ENCODE measurements at places on chromosomes 6 and 20. TPM values are rescaled to one million over a fixed set of nuclear protein-coding genes. Genes with fewer than 3 reads are reported as not detected.

SNPH gene
- total RNA-seq = 5.2 TPM

C6orf58 gene
- not detected for total RNA-seq

BRD2 gene
- 331 TPM for total RNA-seq

ASIP gene
- not detected for total RNA-seq

CABLES2 gene
- total RNA-seq = 21.9 TPM

LHFPL5 gene
- total RNA-seq = not detected

TREML2 gene
- total RNA-seq = 26.8 TPM

EFCAB8 gene
- total RNA-seq = 0.50 TPM

RCAN2 gene
- not detected for total RNA-seq

CFAP61 gene
- total RNA-seq = not detected

MOG gene
- not detected for total RNA-seq

PDYN gene
- total RNA-seq = not detected

LSM14B gene
- total RNA-seq = 38.6 TPM

DEFB132 gene
- not detected for total RNA-seq

CALHM6 gene
- total RNA-seq = 20.7 TPM

PRPH2 gene
- total RNA-seq = not detected

HCRTR2 gene
- total RNA-seq = not detected

FAM184A gene
- 3.8 TPM for total RNA-seq

DNMT3B gene
- total RNA-seq = 3.5 TPM

MROH8 gene
- 1.6 TPM for total RNA-seq

PCK1 gene
- total RNA-seq = not detected

LGSN gene
- total RNA-seq = not detected

TTK gene
- 31.6 TPM for total RNA-seq

PAK1IP1 gene
- total RNA-seq = 16.1 TPM

KHDC1L gene
- not detected for total RNA-seq

OPN5 gene
- total RNA-seq = not detected

CST1 gene
- total RNA-seq = not detected

GSTA1 gene
- total RNA-seq = not detected

CGA gene
- not detected for total RNA-seq

RAET1E gene
- not detected for total RNA-seq

C6orf52 gene
- total RNA-seq = 0.93 TPM

LINC00237 gene
- total RNA-seq = not detected

WFDC12 gene
- total RNA-seq = not detected

ZDHHC14 gene
- 6.8 TPM for total RNA-seq

ACTL10 gene
- 2.9 TPM for total RNA-seq

SESN1 gene
- 14.4 TPM for total RNA-seq

FNDC1 gene
- total RNA-seq = not detected

DUSP22 gene
- total RNA-seq = 26.1 TPM

PRDM13 gene
- total RNA-seq = not detected

ULBP1 gene
- total RNA-seq = 0.27 TPM

RGS17 gene
- total RNA-seq = not detected

INSM1 gene
- total RNA-seq = 0.05 TPM

BMP7 gene
- not detected for total RNA-seq

TSBP1 gene
- total RNA-seq = not detected

FAM83D gene
- 17.3 TPM for total RNA-seq

AP5S1 gene
- 15.7 TPM for total RNA-seq

GLP1R gene
- not detected for total RNA-seq

OPRM1 gene
- not detected for total RNA-seq

PRDM1 gene
- total RNA-seq = 56.8 TPM

Data from T-helper 2 cell treated with Interferon-gamma antibody and Interleukin-4, amounts not matched to agents 100 ng/mL and 5 ng/mL, for 36 hours (primary cell).